Foreskin keratinocyte (primary cell): ENCODE measurements at places on chromosomes 12 and 14. TPM values are rescaled to one million over a fixed set of nuclear protein-coding genes. Genes with fewer than 3 reads are reported as not detected.

The NEUROD4 gene
- not detected in 2 replicates for total RNA-seq

- no peak for DNase-seq
Observed at GRCh38 chr12:59744564-59744963, 148.7 kb downstream of the SLC16A7 start.

GRCh38 chr14:103686831-103687485 lies 28.3 kb downstream of the XRCC3 start:
- DNase-seq: no peak

The CEBPE gene
- total RNA-seq: not detected in 2 replicates

- DNase-seq: no peak
Observed at GRCh38 chr12:114678718-114679117, 5.3 kb downstream of the TBX3 start.

The SOCS4 gene
- 18.4 and 19.1 TPM in 2 replicates for total RNA-seq

- DNase-seq: no peak
Observed at GRCh38 chr12:39935839-39936238, 170.0 kb downstream of the SLC2A13 start.

- no peak for DNase-seq
Observed at GRCh38 chr14:87207756-87208155, 785.2 kb downstream of the GALC start.

DNA sequence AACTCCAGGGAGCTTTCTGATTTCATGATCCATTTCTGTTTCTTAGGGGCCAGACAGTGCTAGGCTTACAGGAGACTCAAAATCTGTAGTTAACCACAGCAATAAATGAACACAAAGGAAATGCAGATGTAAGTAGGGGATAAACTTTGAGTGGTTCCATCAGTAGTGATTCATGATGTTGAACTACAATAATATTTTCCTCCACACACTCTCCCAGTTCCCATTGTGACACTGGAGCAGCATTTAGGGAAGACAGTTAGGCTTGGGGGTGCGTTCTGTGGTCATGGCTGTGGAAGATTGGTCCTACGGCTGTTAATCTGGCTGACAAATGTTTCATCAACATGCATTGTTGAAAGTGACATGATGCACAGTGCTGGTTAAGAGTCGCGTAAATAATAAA lies 66.9 kb downstream of the HMGA2 start:
- DNase-seq: no peak

GRCh38 chr14:101185073-101185835 lies 281.7 kb upstream of the RTL1 start:
- no peak for DNase-seq

DNA sequence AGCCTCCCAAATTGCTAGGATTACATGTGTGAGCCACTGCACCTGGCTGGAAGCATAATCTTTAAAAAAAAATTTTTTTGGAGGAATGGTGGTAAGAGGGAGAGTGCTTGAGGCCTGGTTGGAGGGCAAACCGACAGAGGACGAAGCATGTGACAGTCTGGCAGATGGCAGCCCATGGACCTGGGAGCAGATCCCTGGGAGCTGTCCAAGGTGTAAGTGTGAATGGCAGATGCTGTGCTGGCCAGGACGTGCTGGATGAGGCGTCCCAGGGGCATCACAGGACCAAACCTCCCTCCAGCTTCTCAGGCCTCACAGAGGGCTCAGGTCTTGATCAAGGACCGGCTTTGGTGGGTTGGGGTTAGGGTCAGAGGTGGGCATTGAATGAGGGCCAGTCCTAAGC lies 128.4 kb upstream of the NCOR2 start:
- no peak for DNase-seq

DNA sequence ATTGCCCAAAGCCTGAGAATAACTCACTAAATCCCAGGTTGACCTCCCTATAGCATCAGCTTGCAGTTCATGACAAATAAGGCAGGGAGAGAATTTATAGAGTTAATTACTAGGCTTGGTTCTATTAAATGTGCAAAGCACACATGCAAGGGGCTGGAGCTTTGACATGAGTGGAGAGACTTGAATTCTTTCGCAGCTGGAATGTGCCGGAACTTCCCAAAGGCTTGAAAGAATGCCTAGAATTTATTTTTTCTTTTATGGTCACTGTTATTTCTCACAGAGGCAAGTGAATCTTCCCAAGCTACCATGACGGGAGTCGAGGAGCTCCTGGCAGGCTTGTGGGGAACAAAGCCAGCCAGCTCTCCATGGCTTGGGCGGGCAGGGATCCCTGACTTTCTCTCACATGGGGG lies 95.5 kb upstream of the USP44 start:
- DNase-seq: no peak

The TAS2R20 gene
- 0.21 and 0.44 TPM in 2 replicates for total RNA-seq
